Right renal pelvis (tissue), 4 donors: ENCODE measurements at places on chromosomes 5 and 9. TPM values are rescaled to one million over a fixed set of nuclear protein-coding genes. Genes with fewer than 3 reads are reported as not detected.

The INSL4 gene
- polyA plus RNA-seq, result not detected

The EIF4E1B gene
- not detected for polyA plus RNA-seq

DNA sequence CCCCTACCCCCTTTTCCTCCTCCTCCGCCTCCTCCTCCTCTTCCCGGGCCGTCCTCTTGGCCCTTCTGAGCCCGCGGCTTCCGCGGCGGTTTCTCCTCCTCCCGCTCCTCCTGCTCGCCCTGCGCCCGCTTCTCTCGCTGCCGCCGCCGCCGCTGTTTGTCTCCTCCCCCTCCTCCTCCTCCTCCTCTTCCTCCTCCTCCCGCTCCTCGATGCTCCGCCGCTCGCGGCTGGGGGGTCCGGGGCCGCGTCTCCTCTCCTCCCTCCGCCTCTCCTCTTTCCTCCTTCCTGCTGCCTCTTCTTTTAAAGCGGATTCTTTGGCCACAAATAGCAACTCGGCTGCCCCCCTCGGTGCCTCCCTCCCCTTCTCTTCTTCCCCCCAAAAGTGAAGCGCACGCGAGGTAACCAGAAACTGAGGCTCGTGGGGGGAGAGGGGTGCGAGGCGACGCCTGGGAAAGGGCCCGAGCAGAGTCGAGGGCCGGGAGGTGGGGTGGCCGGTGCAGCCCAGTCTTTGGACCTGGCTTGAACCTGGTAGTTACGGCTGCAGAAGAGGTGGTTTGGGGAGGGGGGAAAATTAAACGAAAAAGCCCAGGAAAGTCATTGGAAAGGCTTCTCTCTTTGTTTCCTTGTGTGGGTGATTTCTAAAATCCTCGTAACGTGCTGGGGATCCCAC is 1058.5 kb upstream of the DMAC1 start:
- no peak for DNase-seq

DNA sequence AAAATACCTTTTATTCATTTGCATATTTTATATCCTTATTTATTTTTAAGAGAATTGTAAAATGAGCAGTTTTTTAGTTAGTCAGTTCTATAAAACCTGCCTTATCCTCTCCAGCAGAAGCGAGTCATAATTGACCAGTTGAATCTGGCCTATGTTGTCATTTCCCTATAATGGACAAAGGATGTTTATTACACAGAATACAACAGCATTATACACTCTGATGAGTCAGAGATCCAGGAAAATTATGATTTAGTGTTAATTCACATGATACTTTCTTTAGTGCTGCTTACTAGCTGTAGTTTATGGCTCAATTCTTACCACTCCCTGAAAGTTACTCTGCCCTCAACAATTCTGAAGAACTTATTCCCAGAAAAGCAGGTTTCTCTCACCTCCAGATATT is 26.8 kb upstream of the LURAP1L start:
- DNase-seq, result no peak

DNA sequence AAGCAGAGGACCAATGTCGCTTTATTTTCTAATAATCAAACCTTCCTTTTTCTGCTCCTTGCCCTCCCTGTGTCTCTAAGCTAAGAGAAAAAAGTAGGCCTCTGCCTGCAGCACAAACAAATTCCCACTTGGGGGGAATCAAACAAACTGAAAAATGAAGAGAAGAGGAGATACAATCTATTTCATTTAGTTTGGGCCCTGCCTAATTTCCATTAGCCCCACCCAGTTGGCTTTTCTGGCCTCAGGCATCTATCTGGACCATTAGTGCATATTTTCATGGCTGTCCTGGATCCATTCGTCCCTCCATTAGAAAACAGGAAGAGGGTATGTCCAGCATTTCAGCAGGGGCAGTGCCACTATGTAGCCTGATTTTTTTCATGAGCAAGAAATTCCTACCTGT is 72.9 kb downstream of the EBF1 start:
- DNase-seq, result no peak

DNA sequence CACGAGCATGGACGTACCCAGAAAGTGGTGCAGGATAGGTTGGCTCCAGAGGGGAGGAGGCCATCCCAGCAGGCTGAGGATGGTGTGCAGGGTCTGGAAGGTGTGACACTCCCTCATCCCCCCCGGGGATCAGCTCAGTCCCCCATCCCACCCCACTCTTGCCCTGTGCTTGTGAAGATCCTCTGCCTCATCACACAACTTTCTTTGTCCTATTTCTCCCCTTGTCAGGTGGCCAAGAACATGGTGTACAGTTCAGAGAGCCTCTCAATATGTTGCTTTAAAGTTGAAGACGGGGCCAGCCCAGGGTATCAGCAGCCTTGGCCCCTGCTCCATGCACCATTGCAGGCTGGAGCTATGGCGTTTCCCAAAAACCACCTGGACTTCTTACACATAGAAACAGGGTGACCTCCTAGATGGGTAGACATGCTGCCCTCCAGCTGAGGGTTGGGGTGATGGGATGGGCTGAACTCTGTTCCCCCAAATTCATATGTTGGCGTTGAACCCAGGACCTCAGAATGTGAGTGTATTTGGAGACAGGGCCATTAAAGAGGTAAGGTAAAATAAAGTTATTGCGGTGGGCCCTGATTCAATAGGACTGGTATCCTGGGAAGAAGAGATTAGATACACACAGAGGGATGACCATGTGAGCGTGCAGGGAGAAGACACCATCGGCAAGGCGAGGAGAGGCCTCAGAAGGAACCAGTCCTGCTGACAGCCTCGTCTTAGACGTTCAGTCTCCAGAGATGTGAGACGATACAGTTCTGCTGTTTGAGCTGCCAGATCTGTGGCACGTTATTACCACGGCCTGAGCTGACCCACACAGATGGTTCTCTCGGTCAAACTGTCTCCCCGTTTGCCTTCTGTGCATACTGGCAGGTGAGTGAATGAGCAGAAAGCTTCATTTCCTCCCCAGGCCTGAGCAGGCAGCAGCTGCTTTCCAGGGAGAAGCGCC is 272.5 kb downstream of the GADD45G start:
- DNase-seq, result no peak

- peak; percentile 13 for DNase-seq
These were observed 1576.5 kb downstream of the EFNA5 start for GRCh38 chr5:106094204-106094607.

- DNase-seq, result no peak
These were observed 466.9 kb upstream of the ARRDC3 start for GRCh38 chr5:91850031-91850430.

- DNase-seq, result no peak
These were observed 16.4 kb downstream of the LRRC8A start for GRCh38 chr9:128898382-128898781.
